ENCODE measurements at places on chromosomes 4 and X.

DNA sequence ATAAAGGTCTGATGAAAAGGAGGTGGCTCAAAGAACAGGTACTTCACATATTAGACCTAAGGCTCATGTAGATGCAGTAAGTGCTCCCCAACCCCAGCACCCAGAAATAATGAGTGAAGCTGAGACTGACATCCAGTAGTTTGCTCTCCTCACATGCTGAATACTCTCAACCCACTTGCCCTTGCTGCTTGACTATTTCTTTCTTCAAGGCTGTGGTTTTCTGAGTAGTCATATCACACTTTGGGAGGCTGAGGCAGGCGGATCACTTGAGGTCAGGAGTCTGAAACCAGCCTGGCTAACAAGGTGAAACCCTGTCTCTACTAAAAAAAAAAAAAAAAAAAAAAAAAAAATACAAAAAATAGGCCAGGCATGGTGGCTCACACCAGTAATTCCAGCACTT is 51.5 kb upstream of the PRPS1 start:
- no peak for DNase-seq

DNA sequence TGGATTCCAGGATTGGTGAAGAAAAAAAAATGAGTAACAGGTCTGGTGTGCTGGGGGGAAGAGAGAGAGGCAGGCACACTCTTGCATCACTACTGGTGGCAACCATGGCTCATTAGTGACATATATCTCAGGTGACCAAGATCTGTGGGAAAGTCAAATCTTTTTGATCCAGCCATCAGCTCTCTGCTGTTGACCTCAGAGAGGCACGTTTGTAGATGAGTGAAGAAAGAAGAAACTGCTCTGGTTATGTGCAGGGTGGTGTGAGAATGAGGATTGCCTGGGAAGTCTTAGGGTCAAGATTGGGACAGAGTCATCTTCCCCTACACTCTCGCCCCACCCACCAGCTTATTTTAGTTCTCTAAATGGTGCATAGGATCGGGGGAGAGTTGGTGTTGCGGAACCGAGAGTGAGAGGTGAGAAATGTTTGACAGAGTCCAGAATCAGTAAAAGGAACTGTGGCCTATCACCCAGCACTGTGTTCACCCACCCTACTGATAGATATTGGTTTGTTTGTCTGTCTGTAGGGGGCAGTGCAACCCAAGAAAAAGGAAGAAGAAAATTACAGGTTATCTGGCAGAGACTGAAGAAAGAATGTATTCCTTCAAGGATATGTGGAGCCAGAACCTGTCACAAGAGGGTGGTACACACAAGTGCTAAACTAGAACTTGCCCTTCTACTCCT is 21.9 kb downstream of the ARMCX6 start:
- DNase-seq, result peak; percentile 7

DNA sequence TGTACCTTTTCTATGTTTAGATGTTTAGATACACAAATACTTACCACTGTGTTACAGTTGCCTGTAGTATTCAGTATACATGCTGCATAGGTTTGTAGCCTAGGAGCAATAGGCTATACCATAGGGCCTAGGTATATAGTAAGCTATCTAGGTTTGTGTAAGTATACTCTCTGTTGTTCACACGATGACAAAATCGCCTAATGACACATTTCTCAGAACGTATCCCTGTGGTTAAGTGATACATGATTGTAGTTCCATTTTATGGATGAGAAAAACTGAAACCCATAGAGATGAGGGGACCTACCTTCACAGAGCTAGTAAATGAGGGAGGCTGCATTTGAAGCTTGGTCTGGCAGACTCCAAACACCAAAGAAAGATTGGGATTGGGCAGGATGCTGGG is 79.4 kb upstream of the EFNB1 start:
- no peak for DNase-seq

DNA sequence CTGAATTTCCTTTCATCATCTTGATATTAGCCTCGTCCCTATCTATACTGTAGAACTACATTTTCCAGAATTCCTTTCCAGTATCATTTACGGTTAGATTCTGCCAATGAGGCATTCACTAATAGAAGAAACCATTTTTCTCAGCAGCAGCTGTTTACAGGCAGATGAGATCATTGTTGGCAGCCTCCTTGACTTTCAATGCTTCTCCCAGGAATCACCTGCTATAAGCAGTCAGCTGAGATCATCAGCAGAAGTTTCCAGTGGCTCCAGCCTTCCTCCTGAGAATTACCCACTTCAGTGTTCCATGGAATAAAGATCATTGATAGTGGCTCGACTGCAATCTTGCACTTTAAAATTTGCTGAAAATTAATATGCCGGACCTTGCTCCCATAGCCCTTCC is 157.3 kb upstream of the TET2 start:
- peak; percentile 26 for DNase-seq

- no peak for DNase-seq
These were observed 38.8 kb upstream of the CAPN6 start for GRCh38 chrX:111309083-111309482.

DNA sequence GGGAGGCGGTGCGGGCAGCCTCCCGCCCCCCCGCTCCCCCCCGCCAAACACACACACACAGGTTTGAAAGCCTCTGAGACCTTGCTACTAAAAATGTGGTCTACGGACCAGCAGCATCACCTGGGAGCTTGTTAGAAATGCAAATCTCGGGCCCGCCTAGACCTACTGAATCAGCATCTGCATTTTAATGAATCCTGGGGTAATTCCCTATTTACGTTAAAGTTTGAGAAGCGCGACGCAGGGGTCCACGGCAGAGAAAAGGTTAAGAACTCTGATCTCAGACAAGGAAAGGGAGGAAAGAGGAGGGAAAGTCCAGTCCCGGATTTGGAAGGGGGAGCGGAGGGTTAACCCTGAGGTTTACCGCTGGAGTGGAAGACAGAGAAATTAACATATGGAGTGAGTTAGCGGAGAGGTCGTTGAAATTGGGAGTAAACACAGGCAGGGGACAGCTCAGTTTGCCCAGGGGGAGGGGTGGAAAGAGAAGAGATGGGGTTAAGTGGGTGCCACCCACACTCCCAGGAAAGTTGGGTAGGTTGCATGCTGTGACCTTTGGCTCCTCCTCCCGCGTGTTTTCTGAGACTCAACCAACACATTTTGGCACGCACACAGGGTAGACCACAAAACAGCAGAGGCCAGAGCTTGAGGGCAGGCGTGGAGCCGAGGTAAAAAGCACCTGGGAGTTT is 483.6 kb downstream of the BCOR start:
- no peak for DNase-seq

- no peak for DNase-seq
These were observed 62.7 kb downstream of the SH3RF1 start for GRCh38 chr4:169208090-169208455.

GRCh38 chr4:85607624-85608023 is 132.7 kb downstream of the ARHGAP24 start:
- peak; percentile 51 for DNase-seq

DNA sequence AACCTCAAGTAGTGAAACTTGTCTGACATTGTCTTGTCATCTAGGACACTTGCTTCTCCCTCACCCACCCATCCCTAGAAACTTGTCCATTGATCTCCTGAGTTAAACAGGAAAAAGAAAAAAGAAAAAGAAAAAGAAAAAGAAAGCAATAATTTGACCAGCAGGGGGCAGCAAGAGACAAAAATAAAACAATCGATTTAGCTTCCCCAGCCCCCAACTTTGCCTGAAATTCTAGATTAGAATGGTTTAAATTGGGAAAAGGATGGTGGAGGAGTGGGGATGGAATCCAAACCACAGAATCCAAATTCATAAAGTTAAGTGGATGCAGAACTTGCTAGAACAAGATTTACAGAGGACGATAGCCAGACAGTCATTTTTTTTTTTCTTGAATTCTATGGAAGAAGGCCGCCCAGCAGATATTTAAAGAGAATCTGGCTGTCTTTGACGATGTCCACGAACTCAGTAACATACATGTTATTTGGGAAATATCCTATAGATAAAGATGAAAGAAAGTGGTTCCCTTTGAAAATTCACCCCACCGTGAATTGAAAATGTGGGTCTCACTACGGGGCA is 282.9 kb downstream of the USP46 start:
- peak; percentile 43 for DNase-seq

DNA sequence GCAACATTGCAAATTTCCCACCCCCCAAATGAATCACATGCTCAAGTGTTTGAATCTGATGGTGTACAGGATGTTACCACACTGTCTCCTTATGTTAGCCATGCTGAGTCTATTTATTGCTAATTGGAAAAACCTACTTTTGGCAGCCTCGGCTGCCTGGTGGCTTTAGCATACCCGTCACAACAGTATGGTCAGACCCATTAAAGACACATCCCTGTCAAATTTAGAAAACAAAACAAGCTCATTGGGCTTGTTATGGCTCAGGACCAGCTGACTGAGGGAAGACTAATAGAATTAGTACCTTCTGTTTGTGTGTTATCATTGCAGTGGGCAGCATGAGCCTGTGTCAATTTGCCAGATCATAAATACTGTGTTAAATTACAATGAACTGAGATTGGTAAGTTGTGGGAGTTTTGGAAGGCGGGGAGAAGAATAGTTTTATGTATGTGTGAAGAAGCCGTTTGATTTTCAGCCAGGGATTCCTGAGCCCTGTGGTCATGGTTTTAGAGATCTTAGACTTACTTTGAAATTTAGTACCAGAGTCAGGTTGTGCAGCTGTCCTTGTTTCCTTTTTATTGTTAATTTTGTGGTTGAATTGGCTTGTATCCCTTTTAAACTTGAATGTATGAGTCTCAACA is 66.8 kb downstream of the POLA1 start:
- DNase-seq, result no peak

DNA sequence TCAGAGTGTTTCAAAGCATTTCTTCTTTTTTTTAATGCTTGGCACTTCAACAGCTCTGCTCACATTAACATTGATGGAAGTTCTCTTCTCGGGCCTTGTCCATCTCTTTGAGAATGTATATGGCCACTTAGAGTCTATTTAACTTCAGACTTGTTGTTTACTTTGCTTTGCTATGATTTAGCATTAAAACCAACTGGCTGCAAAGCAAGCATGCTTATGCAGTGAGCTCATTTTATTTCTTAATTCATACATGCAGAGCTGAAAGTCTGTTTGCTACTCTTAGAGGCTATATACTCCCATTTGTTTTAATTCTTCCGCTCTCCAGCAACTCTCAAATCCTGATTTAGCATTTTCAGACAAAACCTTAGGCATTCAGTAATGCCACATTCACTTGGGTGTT is 107.6 kb upstream of the PACRGL start:
- DNase-seq, result no peak

DNA sequence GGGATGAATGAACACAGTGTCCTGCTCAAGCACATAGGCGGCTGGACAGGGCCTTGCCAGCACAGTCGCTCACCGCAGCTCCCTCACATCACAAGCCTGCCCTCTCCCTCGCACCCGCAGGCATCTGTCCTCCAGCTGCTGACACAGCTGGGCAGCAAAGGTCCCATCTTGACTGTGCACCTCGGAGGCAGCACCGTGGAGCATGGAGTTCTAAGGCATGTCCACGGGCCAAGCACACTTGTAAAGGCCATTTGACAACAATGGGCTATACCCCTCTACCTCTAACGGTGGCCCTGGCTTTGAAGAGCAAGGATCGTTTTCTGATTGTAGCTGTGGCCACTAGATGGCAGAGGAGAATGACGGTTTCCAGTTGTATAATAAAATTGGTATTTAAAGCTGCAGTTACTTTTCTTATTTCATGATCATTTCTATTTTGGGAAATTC is 53.8 kb downstream of the APLN start:
- peak; percentile 15 for DNase-seq

GRCh38 chrX:42934020-42934726 is 156.2 kb upstream of the PPP1R2C start:
- no peak for DNase-seq

DNA sequence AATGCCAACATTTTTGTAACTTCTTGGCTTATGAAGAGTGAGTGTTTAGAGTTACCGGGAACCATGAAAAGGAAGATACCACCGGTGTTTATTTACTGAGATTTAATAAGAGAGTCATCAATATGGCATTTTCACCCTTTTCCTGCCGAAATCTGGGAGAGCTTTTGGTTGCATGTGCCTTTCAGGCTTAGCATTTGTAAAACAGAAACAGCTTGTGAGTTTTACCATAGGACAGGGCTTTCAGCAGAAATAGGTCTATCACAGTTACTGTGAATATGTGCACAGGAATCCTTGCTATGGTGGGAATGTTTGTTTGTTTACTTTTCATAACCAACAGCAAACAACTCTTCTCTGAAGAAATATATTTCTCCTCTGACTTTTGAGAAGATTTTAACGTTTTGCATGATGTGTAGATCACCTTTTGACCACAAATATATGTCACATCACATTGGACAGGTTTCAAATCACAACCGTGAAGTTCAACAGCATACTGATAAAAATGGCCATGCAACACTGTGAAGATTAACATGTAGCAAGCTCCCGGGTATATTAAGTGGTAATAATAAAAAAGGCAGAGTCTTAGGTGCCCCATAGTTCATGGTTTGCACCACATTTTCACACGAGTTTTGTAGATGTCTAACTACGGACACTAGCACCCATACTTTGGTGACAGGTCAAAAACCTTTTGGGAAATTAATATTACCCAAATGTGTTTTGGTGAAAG is 21.3 kb downstream of the ARHGAP24 start:
- DNase-seq, result no peak

DNA sequence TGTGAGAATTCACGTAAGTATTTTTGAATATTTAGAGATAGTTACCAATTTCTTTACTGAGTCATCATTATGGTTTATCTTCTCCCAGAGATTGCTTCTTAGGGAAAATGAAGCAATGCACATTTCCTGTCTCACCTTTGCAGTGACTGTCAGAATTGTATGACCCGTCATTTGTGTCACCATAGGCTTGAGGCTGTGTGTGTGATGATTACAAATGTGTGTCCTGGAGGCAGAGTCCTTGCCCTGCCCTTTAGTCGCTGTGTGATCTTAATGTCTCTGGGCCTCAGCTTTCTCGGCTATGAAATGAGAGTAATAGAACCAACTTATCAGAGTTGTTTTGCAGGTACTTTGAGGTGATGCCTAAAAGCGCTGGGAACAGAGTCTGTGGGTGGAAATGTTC is 13.9 kb downstream of the HCCS start:
- DNase-seq, result no peak

GRCh38 chr4:170080496-170080895 is 9.3 kb downstream of the AADAT start:
- DNase-seq, result no peak

DNA sequence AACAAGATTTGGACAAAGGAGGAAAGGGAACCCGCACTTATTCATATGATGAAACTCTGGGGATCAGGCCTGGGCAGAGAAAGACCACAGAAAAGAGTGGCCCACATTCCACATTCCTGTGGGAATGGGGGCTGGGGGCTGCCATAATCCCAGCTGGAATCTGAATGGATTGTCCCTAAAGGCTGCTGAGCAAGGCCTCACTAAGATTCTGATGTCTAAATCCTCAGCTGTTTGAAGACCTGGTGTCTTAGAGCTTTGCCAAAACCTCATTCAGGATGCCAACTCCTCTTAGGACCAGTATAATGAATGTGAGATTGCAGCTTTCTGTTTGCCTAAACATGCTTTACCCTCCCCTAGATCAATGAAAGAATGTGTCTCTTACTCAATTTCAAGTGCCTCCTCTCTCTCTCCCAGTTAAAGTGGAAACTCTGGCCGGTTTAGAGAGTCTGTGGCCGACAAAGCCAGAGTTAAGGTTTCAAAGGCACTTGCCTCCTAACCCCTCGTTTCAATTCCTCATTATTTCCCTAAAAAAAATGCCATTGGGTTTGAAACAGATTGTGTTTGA is 33.3 kb upstream of the GPC4 start:
- no peak for DNase-seq

- DNase-seq, result no peak
These were observed 21.1 kb downstream of the FHIP1A start for GRCh38 chr4:151429957-151430570.

Data from NCI-H774 (cell line).